WTC11 (cell line): ENCODE measurements at places on chromosomes 7 and 10. TPM values are rescaled to one million over a fixed set of nuclear protein-coding genes. Genes with fewer than 3 reads are reported as not detected.

The ITPRID1 gene
- 0.98 to 1.4 TPM (median 1.1 TPM) in 3 replicates for total RNA-seq

The IKZF1 gene
- 1.9 to 2.4 TPM (median 2.3 TPM) in 3 replicates for total RNA-seq

The SLC39A12 gene
- not detected in 3 replicates for total RNA-seq

The CYP3A7 gene
- not detected in 3 replicates for total RNA-seq

The LBX1 gene
- total RNA-seq = not detected in 3 replicates

The AKR1C2 gene
- total RNA-seq = 1.1 to 1.3 TPM (median 1.2 TPM) in 3 replicates

The TMEM176A gene
- total RNA-seq = 0.30 to 0.74 TPM (median 0.64 TPM) in 3 replicates

The ST8SIA6 gene
- 1.9 to 3.5 TPM (median 2.7 TPM) in 3 replicates for total RNA-seq

DNA sequence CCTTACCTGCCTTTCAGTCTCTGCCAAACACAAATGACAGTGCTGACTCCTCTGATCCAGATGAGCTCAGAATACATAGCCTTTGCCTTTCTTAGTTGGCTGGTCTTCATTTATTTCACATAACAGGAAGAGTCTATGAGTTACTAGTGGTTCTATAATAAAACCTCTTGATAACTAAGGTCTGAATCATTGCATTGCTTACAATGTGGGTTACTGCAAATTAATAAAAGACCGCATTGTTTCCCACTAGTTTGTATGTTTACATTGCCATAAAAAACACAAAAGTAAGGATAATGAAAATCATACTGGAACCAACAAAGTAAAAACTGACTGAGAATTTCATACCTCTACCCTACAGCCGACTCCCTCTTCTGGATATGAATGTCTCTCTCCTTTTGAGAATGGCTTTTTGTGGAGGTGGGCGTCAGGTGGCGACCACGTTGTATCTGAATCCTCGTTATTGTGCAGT lies 62.0 kb upstream of the AKR1E2 start:
- H3K36me3 ChIP-seq = no peaks in the 10 kb centered on the region
- DNase-seq = no peak
- H3K27me3 ChIP-seq = no peaks in the 10 kb centered on the region
- no peak overlapping the region for H3K27ac ChIP-seq

GRCh38 chr7:129212596-129212995 lies 12.2 kb upstream of the AHCYL2 start:
- DNase-seq = no peak
- H3K27ac ChIP-seq = no peak overlapping the region
- H3K36me3 ChIP-seq = peaks cover 40% of the 10 kb centered on the region
- H3K4me3 ChIP-seq = no peak overlapping the region
- 0 out of 2 replicates have a peak, but pooled peaks cover 5% of the 10 kb centered on the region for H3K4me1 ChIP-seq

DNA sequence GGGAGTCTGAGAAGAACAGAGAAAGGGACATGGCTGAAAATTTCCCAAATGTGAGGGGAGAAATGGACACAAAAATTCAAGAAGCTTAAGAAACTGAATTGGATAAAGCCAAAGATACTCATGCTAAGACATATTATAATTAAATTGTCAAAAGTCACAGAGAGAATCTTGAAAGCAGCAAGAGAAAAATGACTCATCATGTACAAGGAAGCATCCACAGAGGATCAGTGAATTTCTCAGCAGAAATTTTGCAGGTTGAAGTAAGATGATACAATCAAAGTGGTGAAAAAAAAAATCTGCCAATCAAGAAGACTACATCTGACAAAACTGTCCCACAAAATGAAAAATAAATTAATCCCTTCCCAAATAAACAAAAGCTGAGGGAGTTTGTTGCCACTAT lies 56.8 kb downstream of the MPP7 start:
- H3K4me3 ChIP-seq = no peak overlapping the region
- H3K36me3 ChIP-seq = no peaks in the 10 kb centered on the region
- no peak overlapping the region for H3K27ac ChIP-seq
- no peaks in the 10 kb centered on the region for H3K27me3 ChIP-seq

GRCh38 chr10:121216721-121217181 lies 365.6 kb downstream of the WDR11 start:
- peaks cover 3% of the 10 kb centered on the region; the same call in 1 of the 2 replicates for H3K4me1 ChIP-seq
- DNase-seq = no peak
- no peak overlapping the region for H3K27ac ChIP-seq
- no peaks in the 10 kb centered on the region for H3K36me3 ChIP-seq
- H3K27me3 ChIP-seq = no peaks in the 10 kb centered on the region
- no peak overlapping the region for H3K4me3 ChIP-seq

- no peaks in the 10 kb centered on the region for H3K27me3 ChIP-seq
- H3K4me1 ChIP-seq = peaks cover 11% of the 10 kb centered on the region
- no peak for DNase-seq
Observed at GRCh38 chr7:2478800-2479199, 2.6 kb upstream of the GRIFIN start.

DNA sequence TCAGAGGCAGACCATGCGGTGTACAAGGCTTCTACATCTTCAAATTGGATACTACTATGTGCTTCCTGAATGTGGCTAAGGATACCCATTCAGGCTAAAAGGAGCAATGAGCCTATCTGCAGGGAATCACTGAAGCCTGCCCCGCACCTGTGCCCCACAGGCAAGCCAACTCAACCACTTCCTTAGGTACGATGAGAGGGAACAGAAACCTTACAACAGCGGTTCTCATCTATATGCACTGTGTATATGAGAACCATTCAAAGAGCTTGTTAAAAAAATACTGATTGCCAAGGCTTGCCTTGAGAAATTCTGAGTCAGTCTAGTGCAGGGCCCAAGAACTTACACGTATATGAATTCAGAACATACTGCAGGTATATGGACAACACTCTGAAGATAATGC lies 679.6 kb downstream of the PARD3 start:
- H3K27me3 ChIP-seq = no peaks in the 10 kb centered on the region
- H3K4me3 ChIP-seq = no peak overlapping the region
- no peaks in the 10 kb centered on the region; the same call in 1 of the 2 replicates for H3K36me3 ChIP-seq
- DNase-seq = no peak
- peaks cover 4% of the 10 kb centered on the region for H3K4me1 ChIP-seq

DNA sequence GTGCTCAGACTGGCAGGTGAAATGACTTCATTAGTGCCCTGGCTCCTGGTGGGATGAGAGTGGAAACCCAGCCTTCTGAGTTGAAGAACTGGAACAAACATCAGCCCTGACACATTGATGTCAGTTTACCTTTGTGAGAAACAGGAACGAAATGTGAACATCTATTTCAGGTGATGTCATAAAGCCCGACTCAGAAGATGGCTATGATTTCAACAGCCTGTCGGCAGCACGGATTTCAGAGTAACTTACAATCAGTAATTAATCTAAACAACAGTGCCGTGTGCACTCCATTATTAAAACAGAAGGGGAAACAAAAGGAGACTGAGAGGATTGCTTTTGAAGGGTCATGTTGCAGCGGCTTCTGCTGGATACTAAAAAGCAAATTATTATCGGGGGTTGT lies 243.2 kb downstream of the FRMD4A start:
- H3K27ac ChIP-seq = no peak overlapping the region
- H3K27me3 ChIP-seq = no peaks in the 10 kb centered on the region
- H3K36me3 ChIP-seq = no peaks in the 10 kb centered on the region
- H3K4me3 ChIP-seq = no peak overlapping the region

DNA sequence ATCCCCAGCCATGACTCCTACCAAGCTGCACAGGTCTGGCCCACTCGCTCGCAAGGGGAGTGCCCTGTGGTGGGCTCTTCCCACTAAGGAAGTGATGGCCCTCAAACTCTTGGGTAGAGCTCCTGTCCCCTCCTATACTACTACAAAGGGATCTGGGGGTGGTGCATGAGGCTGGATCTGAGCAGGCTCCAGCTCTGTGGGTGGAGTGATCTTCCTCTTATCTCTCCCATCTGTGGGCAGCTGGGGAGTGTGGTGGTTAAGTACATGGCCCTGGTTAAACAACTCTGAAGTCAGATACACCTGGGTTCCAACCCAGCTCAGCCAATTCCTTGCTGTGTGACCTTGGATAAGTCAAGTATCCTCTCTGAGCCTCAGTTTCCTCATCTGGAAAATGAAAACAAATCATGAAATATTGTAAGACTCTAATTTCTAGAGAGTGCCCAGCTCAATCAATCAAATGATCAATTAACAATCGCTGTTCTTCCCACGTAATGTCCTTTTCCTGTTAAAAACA lies 17.4 kb downstream of the DDIT4 start:
- peaks cover 18% of the 10 kb centered on the region for H3K4me1 ChIP-seq
- H3K27ac ChIP-seq = no peak overlapping the region
- H3K27me3 ChIP-seq = peaks cover 3% of the 10 kb centered on the region; the same call in 1 of the 2 replicates
- H3K4me3 ChIP-seq = no peak overlapping the region
- H3K36me3 ChIP-seq = no peaks in the 10 kb centered on the region

GRCh38 chr7:106893591-106893990 lies 28.5 kb downstream of the PIK3CG start:
- H3K4me3 ChIP-seq = no peak overlapping the region
- H3K4me1 ChIP-seq = peaks cover 13% of the 10 kb centered on the region
- no peaks in the 10 kb centered on the region for H3K36me3 ChIP-seq

GRCh38 chr10:77417806-77418640 lies 219.6 kb downstream of the KCNMA1 start:
- no peak for DNase-seq
- no peaks in the 10 kb centered on the region for H3K36me3 ChIP-seq
- H3K27me3 ChIP-seq = no peaks in the 10 kb centered on the region
- peaks cover 9% of the 10 kb centered on the region; the same call in 1 of the 2 replicates for H3K4me1 ChIP-seq

- peaks cover 11% of the 10 kb centered on the region for H3K4me1 ChIP-seq
- H3K36me3 ChIP-seq = peaks cover 10% of the 10 kb centered on the region
- H3K27me3 ChIP-seq = no peaks in the 10 kb centered on the region; the same call in 1 of the 2 replicates
- no peak overlapping the region for H3K27ac ChIP-seq
Observed at GRCh38 chr7:132767378-132767777, 191.1 kb upstream of the PLXNA4 start.

- no peak overlapping the region for H3K4me3 ChIP-seq
- H3K27me3 ChIP-seq = no peaks in the 10 kb centered on the region
Observed at GRCh38 chr10:70306181-70306705, 22.4 kb upstream of the NPFFR1 start.

GRCh38 chr10:119520283-119520682 lies 22.2 kb downstream of the RGS10 start:
- no peaks in the 10 kb centered on the region for H3K36me3 ChIP-seq
- DNase-seq = no peak
- no peak overlapping the region for H3K4me3 ChIP-seq
- H3K4me1 ChIP-seq = peaks cover 22% of the 10 kb centered on the region
- no peaks in the 10 kb centered on the region for H3K27me3 ChIP-seq

DNA sequence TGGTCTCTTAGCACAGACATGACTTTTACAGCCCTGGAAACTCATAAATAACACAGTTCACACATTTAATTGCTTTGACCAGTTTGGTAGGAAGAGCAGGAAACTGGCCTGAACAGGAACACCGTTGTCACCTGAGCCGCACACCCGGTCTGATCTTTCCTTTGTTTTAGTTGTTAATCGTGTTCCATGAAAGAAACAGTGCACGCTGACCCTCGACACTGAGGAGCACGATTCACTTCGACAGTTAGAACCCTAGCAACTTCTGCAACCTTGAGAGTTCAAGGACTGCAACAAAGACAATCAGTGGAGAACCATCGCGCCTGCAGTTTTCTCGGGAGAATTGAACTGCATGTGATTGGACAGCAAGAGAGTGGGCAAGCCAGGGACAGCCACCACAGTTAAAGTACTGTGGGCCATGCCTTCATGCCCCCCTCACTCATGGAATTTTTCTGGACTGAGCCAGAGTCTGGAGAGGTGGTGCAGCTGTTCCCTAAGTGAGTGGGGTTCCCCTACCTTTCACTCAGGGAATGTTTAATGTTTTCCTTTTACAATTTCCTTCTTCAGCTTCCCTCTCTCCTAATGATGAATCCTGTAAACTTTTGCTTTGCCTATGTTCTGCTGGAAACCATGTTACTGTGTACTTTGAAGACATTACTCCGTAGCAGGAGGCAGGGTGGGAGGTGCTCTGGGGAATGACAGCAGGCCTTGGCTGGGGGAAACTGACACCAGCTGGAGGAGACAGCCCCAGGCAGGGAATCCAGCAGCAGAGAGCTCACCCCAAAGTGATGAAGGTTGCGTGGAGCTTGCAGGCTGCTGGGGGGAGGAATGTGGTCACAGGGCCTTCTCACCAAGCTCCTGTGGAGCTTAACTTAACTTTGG lies 198.7 kb downstream of the ZNF438 start:
- peaks cover 4% of the 10 kb centered on the region; the same call in 1 of the 2 replicates for H3K27me3 ChIP-seq
- no peak overlapping the region for H3K4me3 ChIP-seq
- no peaks in the 10 kb centered on the region for H3K36me3 ChIP-seq
- peaks cover 42% of the 10 kb centered on the region for H3K4me1 ChIP-seq

DNA sequence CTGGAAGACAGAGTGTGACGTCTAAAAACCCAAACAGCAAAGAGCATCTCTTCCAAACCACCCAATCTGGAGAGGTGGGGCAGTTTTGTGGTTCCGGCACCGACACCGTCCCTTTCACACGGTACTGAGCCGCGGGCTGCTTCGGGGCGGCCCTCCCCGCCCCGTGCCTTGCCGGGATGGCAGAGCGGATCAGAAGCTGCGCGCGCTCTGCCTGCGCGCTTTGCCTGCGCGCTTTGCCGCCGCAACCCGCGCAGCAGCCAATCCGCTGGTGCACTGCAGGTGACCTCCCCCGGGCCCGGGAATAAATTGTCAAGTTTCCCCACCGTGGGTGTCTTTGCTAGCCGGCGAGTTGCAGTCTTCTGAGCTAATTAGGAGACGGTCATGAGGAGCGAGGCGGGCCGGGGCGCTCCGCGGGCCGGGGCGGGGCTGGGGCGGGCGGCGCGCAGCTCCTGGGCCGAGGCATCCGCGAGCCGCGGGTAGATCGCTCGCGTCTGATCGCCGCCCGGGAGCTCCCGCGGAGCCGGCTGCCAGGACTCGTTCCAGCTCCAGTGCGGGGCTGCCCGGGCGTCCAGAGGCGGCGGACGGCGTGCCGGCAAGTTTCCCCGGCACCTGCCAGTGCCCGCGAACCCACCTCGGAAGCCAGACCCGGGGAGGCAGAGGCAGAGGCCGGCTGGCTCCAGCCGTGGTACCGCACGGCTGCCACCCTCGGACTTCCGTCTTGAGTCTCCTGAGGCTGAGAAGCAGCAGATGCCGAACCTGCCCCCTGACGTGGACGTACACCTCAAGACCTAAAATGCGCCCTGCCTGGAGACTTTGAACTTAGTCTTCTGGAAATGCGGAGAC lies 536.0 kb upstream of the GALNT17 start:
- no peak overlapping the region for H3K27ac ChIP-seq
- peaks cover 6% of the 10 kb centered on the region for H3K36me3 ChIP-seq
- peak overlapping the region; percentile 66 for H3K4me3 ChIP-seq
- DNase-seq = peak; percentile 29
- peaks cover 20% of the 10 kb centered on the region for H3K4me1 ChIP-seq

GRCh38 chr10:100934084-100934659 lies 21.4 kb downstream of the SLF2 start:
- H3K27ac ChIP-seq = no peak overlapping the region
- no peaks in the 10 kb centered on the region for H3K4me1 ChIP-seq
- H3K36me3 ChIP-seq = peaks cover 43% of the 10 kb centered on the region
- H3K27me3 ChIP-seq = no peaks in the 10 kb centered on the region

GRCh38 chr10:59991661-59992060 lies 85.3 kb upstream of the CCDC6 start:
- no peaks in the 10 kb centered on the region for H3K27me3 ChIP-seq
- H3K36me3 ChIP-seq = peaks cover 6% of the 10 kb centered on the region; the same call in 1 of the 2 replicates

GRCh38 chr10:48907730-48908129 lies 31.9 kb downstream of the LRRC18 start:
- no peak for DNase-seq

DNA sequence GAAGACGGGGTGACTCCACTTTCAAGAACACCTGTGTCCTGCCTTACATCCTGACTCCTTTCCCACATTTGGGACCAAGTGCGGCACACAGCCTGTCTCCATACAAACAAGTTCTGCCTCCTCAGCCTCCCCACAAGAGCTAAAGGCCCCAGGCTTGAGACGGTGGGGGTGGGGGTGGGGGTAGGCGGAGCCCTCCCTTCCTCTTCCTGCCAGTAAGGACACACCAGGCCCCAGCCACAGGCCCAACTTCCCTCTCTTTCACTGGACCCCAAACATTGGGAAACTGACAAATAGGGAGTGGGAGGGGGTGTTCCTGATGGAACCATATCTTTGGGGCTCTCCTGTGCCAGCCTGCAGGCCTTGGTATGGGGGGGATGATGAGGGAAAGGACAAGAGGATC lies 4.6 kb downstream of the CDK5 start:
- peaks cover 17% of the 10 kb centered on the region for H3K4me1 ChIP-seq
- H3K4me3 ChIP-seq = no peak overlapping the region
- no peak for DNase-seq
- H3K36me3 ChIP-seq = no peaks in the 10 kb centered on the region; the same call in 1 of the 2 replicates
